ENCODE measurements at places on chromosomes 4 and X.
A peak's percentile ranks its signal among the peaks of the same experiment; 100 is the strongest.

DNA sequence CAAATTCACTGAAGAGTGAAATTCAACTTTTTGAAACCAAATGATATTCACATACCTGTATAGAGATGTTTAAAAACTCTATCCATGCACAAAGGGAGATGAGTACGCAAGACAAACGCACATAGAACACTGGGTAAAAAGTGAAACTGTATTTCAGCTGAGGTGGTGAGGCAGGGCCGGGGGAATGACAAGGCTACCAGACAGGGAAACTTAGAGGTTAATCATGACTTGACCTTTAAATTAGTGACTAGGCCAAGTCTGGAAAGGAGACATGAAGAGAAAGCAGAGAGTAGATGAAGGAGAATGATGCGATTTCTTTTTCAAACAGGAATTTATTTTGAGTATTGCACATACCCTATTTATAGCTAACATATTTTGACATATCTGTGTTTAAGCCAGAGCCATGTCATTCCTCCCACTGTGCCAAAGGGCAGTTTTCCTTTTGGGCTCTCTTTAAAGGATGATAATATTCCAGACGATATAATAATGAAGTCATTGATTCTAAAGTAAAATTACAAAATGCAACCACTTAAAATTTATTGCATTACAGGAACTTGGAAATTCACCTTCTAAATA, 49.4 kb downstream of the ARHGEF6 start:
- DNase-seq, result no peak

- DNase-seq, result no peak
Measured at GRCh38 chrX:148929686-148930085, 429.3 kb downstream of the AFF2 start.

DNA sequence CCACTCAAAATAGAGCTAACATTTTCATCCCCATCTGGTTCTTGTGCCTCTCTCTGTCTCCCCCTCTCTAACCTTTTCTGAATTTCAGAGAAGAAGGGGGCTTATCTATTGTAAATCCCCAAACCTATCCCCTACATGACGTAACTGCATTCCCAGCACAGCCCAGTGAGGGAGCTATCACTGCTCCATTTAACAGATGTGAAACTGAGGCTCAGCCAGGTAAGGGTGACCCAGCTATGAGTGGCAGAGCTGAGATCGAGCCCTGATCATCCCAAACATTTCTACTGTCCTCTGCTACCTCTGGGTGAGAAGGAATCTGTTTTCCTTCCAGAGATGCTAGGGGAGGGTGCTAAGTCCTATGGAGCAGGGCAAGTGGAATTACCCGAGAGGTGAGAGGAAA, 107.5 kb downstream of the SLC2A9 start:
- no peak for DNase-seq

- no peak for DNase-seq
Measured at GRCh38 chr4:125244848-125245450, 69.8 kb upstream of the FAT4 start.

GRCh38 chr4:82293304-82293703, 80.5 kb downstream of the HNRNPD start:
- no peak for DNase-seq

- DNase-seq, result no peak
Measured at GRCh38 chrX:153668423-153669173, 5.0 kb downstream of the PNCK start.

GRCh38 chr4:2045518-2045951, 13.6 kb upstream of the NAT8L start:
- no peak for DNase-seq

DNA sequence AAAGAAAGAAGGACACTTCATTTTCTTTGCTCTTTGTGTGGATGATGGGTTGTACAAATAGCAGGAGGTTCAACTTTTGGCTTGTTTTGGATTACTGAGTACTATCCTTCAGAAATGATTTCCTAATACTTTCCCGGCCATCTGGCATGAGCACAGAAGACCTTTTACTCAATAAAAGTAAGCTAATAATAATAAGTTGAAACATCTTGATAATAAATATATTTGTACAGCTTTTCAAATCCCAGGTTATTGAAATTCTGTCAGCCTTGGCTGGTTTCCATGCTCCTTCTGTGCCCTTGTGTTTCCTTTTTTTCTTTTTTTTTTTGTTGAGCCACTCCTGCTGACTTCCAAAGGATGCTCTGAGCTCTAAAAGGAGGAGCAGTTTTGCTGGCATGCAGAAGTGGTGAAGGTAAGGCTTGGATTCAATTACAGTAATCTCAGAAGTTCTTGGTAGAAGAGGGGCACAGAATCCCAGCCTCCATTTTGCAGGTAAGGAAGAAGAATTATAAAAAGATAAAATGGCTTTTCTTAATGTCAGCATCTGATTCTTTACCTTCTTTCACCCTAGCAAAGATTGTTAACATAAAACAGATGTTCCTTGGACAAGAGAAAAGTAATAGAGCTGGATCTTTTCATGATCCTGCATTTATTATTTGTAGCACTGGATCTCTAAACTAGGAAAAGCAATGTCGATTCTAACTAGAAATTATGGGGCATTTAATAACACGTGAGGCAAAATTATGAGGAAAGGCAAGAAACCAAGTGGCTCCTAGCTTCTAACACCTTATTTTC, 31.9 kb downstream of the REPS2 start:
- no peak for DNase-seq

DNA sequence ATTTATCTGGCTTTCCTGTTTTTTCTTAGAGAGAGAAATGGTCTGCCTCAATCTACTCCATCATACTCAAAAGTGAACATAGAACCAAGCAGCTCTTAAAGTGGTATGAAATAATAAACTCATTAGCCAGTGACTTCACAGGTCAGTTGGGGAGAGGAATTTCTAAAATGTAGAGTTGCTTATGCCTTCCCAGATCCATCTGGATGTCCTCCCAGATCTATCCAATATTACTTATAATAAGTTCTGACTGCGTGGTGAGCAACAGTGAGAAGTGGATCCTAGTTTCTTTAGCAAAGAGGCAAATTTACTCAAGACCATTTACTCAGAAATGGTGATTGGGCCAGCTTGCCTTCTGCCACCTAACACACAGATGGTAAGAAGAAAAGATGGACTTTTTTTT, 748.0 kb downstream of the PCDH18 start:
- no peak for DNase-seq

GRCh38 chr4:8536467-8536866, 43.7 kb upstream of the GPR78 start:
- DNase-seq, result no peak

GRCh38 chr4:88758264-88758663, 60.6 kb upstream of the NAP1L5 start:
- DNase-seq, result no peak

GRCh38 chr4:56106180-56107147, 157.7 kb downstream of the CEP135 start:
- no peak for DNase-seq

DNA sequence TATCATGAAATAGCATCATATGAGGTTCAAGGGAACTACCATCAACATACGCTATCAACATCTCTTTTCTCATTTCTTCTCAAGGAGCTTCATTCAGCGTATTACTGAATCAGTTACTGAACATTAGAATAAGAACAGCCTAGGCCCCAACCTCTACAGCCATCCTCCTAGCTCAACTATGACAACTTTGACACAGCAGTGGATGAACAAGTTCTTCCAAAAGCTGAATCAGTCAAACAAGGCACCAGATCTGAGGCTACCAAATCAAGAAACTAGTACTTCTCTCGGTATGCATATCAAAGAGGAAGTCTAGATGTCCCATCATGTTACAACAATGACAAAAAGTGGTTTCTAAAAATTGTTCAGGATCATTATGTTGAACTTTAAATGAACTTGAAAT, 57.4 kb downstream of the GATB start:
- no peak for DNase-seq

- no peak for DNase-seq
Measured at GRCh38 chrX:37383313-37383712, 34.1 kb downstream of the PRRG1 start.

DNA sequence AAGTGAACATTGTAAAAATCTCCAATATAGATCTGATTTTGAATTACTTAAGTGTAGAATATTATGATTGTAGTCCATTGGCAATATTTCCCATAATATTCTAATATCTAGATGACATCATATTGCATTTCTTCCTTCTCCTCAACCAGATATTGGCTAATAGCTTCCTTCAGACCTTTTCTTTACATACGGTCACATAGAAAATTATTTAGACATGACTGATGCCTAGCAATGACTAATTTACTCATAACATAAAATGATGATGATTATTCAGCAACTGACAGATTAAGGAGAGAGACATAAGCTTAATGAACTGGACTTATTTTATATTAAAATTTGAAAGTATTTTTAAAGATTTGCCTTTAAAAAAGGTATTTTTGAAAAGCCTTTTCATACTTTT, 1287.6 kb downstream of the STIM2 start:
- DNase-seq, result no peak

- no peak for DNase-seq
Measured at GRCh38 chrX:50769389-50770063, 44.5 kb downstream of the SHROOM4 start.

DNA sequence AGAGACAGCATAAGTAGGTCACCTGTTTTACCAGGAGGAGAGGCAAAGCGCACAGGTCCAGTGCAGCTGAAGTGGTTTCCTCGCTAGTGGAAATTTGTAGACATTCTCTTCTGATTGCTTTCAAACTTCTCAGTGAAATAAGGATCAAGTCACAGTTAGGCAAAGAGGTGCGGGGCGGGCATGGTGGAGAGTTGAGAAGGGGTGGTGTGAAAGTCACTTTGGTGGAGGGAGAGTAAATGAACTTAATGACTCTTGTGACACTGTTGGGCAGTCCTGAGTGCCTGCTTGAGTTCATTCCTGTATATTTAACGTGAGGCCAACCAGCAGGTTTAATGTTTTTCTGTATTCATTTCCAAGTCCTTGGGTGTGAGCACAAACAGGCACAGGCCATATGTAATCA, 235.6 kb downstream of the TRIML1 start:
- DNase-seq, result no peak

GRCh38 chr4:129453524-129454200, 357.7 kb downstream of the C4orf33 start:
- peak; percentile 70 for DNase-seq

DNA sequence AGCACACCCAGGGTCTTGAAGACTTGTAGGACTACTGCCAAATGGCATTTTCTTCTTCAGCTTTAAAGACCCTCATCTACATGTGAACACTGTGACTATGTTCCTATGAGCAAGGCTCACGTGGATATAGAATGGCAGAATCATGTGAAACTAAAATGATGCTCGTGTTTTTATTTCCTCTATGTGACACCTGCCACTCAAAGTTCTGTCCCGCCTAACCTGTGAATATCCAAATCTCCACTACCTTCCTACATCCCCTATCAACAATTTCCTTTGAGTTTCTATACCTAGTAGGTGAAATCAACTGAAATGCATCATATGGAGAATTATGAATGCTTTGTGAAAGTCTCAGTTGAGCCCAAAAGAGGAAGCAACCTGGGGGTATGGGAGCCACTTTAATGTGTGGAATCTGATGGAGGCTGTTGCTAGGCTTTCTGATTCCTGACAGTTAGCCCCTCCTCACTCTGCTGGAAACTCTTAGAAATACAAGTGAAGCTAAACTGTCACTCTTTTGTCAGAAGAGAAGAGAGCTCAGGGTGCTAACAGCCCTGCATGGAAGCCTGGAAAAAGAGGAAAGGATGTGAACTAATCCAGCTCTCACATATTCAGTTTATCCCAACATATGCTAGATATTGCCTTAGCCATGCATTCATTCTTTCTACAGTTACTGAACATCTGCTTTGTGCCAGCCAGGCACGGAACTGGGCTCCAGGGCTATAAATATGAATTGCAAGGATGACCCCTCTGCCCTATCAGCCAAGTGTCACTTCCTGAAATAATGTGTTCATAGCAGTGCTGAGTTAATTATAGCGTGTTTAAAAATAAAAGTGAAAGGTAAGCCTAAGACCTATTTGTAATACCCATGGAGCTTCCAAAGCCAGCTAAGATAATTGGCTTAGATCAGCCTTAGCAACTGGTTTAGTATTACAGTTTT, 11.0 kb downstream of the LHFPL1 start:
- DNase-seq, result no peak

- no peak for DNase-seq
Measured at GRCh38 chrX:6384371-6384770, 150.5 kb downstream of the VCX3A start.

DNA sequence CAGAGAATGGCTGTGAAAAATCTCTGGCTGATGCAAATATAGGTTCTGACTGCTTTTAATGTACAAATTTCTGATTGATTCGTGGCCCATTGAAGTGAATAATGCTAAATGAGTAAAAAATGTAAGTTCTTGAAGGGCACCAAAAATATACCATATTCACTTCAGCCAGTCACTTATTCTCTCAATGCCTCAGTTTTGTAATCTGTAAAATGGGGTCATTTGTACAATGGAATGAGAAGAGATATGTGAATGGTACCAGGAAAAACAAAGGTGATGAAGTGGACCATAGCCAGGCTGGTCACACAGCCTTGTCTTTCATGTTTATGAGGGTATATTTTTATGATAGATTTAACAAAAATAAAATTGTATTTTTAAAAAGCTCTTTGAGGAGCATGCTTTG, 441.2 kb upstream of the NR3C2 start:
- no peak for DNase-seq

- DNase-seq, result no peak
Measured at GRCh38 chrX:94178145-94178788, 504.3 kb downstream of the FAM133A start.

GRCh38 chr4:103054030-103054429, 22.5 kb downstream of the SLC9B2 start:
- no peak for DNase-seq

DNA sequence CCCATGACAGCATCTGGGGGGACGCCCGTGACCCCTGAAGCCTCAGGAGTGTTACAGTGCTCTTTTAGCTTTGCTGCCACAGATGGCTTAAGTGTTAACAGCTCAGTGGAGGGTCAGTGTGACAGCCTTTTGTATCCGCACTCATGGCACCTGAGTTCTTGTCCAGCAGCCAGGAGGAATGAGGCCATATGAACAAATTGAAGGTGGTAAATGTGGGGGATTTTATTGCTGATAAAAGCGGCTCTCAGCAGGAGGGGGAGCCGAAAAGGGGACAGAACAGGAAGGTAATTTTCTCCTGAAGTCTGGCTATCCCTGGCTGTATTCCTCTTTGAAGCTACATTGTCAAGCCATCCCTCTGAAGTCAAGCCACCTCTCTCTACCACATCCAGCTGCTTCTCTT, 441.0 kb downstream of the RAPGEF2 start:
- no peak for DNase-seq

DNA sequence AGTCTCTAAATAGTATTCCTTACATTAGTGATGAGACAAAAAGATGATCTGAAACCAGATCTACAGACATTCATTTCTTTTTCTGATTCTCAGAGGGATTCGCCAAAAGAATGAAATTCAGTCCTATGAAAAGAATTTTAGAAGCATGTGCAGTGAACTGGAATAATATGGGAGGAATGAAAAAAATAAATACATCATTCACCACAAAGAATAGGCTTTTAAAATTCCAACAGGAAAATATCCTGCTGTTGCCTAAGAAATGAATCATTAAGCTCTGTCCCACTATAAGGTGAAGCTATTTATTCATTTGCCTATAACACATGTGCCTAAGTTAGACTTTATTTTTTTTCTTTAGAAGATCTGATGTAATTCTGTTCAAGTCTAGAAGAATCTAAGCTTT, 165.9 kb downstream of the IL15 start:
- no peak for DNase-seq

- DNase-seq, result no peak
Measured at GRCh38 chr4:88793475-88793874, 95.8 kb upstream of the NAP1L5 start.

Data from NCI-H187 treated with DMSO at 0.1 percent for 48 hours (cell line).